HT1080 (cell line): ENCODE measurements at places on chromosomes 4 and X. TPM values are rescaled to one million over a fixed set of nuclear protein-coding genes. Genes with fewer than 3 reads are reported as not detected.
A peak's percentile ranks its signal among the peaks of the same experiment; 100 is the strongest.

GRCh38 chr4:153502584-153502983 lies 36.4 kb downstream of the TMEM131L start:
- no peak for DNase-seq

GRCh38 chr4:94813221-94813620 lies 55.5 kb downstream of the BMPR1B start:
- DNase-seq: no peak

TRPC3 gene
- 1.5 and 2.8 TPM in 2 replicates for total RNA-seq

- DNase-seq: peak; percentile 63
Observed at GRCh38 chr4:153466081-153466948, at the start of gene TMEM131L. TMEM131L (plus strand) TSS chr4:153466360; CDS start chr4:153466398, 38 bp downstream.

EDNRA gene
- 14.9 and 15.0 TPM in 2 replicates for total RNA-seq

TMPRSS11D gene
- not detected in 2 replicates for total RNA-seq
